Iris pigment epithelial cell (primary cell): ENCODE measurements at places on chromosomes 13 and 19.

DNA sequence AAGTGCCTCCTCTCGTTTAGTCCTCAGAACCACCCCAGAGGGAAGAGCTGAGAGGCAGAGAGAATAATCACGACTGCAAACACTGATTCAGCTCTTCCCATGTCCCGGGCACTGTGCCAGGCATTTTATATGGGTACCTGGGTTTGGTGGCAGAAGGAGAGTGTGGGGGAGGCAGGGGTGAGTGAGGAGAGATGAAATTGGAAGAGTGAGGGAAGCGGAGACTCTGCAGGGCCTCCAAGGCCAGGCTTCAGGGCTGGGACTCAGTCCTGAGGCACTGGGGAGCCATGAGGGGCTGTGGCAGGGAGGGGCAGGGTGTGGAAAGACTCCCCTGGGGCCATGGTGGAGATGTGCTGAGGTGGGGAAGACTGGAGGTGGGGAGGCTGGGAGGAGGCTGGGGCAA is 8.7 kb downstream of the SYNGR4 start:
- DNase-seq, result no peak

DNA sequence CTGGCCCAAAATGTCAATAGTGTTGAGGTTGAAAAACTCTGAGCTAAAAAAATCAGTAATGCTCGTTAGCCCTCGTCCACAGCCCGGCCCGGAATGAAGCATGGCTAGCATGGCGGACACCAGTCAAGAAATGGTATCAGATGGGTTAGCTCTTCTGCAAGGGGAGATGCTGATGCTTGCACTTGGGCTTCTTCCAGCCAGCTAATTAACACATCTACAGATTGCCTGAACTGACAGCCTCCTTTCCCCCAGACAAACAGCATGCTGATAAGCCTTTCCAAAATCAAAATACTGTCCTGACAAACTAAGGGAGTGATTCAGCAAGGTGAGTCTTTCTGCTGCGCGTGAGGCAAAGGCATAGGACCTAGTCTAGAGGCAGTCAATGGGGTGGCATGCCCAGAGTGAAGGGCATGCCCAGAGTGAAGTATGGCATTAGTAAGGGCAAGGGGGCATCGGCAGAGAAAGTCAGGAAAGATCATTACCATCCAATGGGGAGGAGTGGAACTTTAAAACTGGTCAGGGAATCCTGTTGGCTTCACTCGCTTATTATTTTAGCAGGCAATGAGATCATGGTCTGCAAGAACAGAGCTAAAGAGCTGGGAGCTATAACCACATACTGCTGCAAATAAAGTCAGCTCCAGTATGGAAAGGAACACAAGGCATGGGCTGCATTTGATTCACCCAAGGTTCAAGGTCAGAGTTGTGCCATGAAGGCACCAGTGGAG is 30.2 kb upstream of the UBE2L5 start:
- DNase-seq, result no peak

GRCh38 chr19:13978351-13979243 is 26.3 kb downstream of the DCAF15 start:
- DNase-seq, result peak; percentile 67

GRCh38 chr19:45539459-45539858 is 32.2 kb downstream of the VASP start:
- DNase-seq, result no peak

DNA sequence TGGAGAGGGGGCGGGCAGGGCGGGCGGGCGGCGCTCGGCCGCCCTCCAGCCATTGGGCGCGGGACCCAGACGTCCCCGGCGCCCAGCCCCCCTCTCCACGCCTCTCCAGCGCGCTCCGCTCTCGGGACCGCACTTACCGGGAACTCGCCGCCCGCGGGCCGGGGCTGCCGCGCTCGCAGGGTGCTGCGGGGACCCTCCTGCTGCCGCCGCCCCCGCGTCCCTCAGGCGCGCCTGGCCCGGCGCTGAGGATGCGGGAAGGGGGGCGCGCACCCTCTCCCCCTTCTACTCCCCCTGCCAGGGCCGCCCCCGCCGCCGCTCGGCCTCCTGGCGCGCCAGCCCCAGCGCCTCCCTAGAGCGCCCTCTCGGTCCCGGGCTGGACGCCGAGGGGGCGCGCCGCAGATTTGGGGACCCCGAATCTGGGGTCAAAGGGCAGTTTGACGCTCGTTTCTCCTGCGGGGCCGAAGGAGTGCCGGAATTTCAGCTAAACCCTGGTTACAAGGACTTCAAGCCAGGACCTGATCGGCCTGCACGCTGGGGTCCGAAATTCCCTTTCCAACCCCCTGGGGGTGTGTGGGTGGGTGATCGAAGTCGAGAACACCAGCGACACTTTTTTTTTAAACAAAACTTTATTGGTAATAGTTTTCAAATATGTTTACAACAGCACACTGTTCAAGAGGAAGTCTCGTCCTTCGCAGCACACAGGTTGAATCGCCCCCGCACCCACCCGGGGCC is 696 bp upstream of the SAMD1 start:
- DNase-seq, result peak; percentile 55

GRCh38 chr19:954672-955494 is 29.0 kb downstream of the ARID3A start:
- DNase-seq, result no peak

- no peak for DNase-seq
Measured at GRCh38 chr19:11657307-11657706, 60.0 kb downstream of the ZNF627 start.

- peak; percentile 70 for DNase-seq
Measured at GRCh38 chr13:42970824-42971690, 21.0 kb downstream of the EPSTI1 start.

- DNase-seq, result no peak
Measured at GRCh38 chr19:5054551-5055456, 85.9 kb downstream of the KDM4B start.

DNA sequence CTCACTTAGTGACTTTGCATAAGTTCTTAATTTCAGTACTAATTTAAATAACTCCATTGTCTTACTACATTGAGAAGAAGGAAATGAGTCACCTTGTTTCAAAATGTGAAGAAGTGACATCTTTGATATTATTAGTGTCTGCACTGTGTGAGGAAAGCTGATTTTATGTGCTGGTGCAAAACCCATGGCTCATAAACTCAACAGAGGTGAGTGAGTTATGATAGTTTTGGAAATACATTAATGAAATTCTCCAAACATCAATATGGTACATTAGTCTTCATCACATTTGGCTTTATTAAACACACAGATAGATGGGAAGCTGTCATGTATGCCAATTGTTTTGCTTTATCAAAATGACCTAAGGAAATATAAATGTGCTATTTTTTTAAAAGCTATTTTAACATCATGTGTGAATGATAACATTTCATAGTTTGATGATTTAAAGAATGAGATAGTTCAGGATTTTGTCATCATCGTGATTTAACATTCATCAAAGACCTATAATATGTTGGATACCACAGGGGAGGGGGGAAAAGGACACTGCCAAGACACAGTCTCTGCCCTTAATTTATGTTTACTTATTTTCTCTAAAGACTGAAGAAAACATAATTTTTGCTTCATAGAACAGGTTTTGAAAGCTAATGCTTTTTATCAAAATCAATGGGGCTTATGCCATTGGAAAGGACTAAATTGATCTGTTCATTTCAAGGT is 902.3 kb upstream of the SLITRK1 start:
- no peak for DNase-seq

GRCh38 chr19:31171936-31172335 is 177.3 kb downstream of the TSHZ3 start:
- DNase-seq, result no peak

DNA sequence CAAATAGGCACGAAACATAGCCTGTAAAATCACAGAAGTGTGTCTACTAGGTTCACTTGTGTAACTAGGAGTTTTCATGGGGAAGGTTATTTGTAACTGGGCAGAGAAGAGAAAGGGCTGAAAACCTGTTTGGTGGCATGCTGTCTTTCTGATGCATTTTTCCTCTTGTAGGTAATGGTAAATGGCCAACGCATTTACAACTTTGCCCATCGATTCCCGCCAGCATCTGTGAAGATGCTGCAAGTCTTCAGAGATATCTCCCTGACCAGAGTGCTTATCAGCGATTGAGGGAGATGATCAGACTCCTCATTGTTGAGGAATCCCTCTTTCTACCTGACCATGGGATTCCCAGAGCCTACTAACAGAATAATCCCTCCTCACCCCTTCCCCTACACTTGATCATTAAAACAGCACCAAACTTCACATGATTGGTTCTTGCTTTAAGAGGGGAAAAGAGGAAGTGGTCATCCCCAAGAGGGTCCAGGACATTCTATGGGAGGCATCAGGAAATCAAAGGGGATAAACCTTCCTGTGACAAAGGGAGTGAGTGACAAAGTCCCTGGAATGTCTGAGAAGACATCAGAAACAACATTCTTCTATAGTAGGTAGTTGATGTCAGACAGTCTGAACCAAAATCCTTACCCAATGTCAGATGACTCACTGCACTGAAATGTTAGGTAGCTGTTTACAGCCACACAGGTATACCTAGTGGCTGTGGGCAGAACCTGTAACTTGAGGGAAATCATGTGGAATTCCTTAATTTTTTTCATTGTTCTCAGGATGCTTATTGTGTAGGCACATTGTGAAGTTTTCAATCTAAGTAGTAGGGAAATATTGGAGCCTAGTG is 5.0 kb downstream of the LGALS14 start:
- DNase-seq, result no peak

DNA sequence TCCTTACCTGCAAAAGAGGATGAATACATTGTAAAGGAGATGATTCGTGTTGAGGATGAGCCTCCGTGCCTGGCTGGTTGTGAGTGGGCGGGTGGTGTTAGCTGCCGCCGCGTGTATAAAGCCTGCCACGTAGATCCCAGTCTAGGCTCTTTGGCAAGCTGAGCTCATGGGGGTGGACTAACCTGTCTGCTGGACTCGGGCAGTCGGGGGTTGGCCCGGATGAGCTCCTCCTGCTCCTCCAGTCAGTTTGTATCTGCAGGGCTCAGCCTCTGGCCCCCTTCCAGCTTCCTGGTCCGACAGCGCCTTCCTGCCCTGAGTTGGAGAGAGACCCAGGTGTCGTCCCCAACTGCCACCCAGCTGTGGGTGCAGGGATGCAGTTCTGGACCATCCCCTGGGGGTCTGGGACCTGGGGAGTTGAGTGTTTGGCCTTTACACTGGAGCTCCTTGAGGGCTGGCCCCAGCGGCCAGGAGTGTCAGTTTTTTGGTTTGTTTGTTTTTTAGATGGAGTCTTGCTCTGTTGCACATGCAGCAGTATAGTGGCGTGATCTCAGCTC is 20.9 kb downstream of the TECR start:
- peak; percentile 62 for DNase-seq

GRCh38 chr13:97621631-97622030 is 187.7 kb downstream of the RAP2A start:
- DNase-seq, result no peak

- no peak for DNase-seq
Measured at GRCh38 chr13:111503376-111503775, 182.9 kb downstream of the TEX29 start.

GRCh38 chr13:98960606-98961502 is 17.0 kb downstream of the DOCK9 start:
- DNase-seq, result no peak

DNA sequence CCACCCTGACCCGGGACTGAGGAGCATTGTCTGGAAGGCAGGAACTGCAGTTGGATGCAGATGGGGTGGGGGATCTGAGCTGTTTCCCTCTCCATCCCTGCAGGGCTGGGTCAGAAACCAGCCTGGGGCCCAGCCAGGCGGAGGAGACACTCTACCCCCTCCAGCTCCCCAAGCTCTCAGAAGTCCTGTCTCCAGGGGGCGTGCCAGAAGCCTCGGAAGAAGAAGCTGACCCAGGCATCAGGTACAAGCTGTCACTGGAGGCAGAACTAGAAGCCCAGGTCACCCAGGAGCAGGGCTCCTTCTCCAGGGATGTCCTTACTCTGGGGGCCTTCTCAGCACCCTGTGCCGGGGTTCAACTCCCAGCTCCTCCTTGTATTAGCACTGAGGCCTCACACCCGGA is 15.5 kb downstream of the SIX5 start:
- DNase-seq, result no peak

DNA sequence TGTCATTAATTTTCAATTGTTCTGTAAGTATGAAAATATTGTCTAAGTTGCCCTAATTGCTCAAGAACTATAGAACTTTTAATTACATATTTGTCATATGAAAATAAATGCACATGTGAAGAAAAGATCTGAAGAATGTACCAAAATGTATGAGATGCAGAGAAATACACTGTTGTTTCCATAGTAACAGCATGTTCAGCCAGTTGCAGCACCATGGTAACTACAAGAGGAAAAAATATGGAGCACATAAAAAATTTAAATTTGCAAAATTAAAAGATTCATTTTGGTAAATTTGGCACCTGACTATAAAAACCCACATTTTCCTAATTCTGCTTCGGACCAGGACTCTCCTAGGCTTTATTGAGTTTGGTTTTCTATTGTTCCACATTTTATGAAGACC is 1170.0 kb upstream of the MIR17HG start:
- no peak for DNase-seq

- DNase-seq, result peak; percentile 55
Measured at GRCh38 chr19:49338691-49339300, 3.6 kb downstream of the CD37 start.

GRCh38 chr19:17499648-17500446 is 11.6 kb upstream of the PGLS start:
- peak; percentile 83 for DNase-seq

DNA sequence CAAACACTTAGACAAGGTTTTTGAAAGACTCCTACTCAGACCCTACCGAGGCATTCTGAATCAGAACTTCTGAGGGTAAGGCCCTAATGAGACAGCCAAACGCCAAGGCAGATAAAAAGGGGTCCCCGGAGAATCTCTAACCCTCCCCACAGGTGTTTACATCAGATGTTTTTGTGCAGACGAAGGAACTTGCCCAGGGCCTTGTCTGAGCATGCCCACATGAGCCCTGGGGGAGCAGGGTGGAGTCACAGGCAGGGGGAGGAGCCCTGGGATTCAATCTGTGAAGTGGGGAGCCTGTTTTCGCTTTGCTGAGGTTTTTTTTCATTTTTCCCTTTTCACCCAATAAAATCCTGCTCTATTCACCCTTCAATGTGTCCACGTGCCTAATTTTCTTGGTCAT is 61.6 kb upstream of the MED4 start:
- DNase-seq, result no peak

- DNase-seq, result no peak
Measured at GRCh38 chr13:99371956-99372355, 64.8 kb upstream of the GPR183 start.

DNA sequence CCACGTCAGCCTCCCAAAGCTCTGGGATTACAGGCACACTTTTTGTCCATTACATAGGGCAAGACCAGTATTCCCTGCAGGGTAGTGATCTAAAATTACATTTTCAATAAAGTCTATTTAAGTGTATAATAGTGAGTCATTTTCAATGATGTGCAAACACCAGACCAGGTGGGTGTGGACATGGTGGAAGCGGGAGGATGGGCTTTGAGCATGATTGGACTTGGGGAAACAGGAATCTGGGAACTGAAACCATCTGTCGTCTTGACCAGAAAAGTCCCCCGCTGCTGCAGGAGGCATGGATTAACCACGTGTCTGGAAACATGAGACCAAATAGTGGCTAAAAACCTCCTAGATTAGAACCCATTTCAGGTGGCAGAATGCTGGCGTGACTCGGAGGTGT is 4.9 kb downstream of the FXYD3 start:
- DNase-seq, result peak; percentile 53

DNA sequence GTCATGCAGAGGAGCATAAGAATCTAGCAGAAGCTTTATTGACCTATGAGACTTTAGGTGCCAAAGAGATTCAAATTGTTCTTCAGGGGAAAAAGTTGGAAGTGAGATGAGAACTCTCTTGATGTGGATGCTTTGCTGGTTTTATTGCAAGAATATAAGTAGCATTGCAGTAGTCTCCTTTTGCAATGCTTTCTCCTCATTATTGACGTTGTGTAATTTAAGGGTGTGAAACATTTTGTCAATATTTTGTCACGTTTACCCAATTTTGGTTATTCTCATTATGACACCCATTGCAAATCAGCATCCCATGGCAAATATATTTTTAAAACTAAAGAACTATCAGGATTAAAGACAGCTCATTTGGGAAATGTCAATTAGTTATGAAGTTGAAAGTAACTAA is 11.9 kb upstream of the LILRB5 start:
- no peak for DNase-seq
